ENCODE measurements at places on chromosomes 5 and 9.
A peak's percentile ranks its signal among the peaks of the same experiment; 100 is the strongest.

- DNase-seq = no peak
These were observed 127.2 kb downstream of the MLLT3 start for GRCh38 chr9:20495098-20495497.

- no peak for DNase-seq
These were observed 144.6 kb downstream of the CACNA1B start for GRCh38 chr9:138022121-138022741.

DNA sequence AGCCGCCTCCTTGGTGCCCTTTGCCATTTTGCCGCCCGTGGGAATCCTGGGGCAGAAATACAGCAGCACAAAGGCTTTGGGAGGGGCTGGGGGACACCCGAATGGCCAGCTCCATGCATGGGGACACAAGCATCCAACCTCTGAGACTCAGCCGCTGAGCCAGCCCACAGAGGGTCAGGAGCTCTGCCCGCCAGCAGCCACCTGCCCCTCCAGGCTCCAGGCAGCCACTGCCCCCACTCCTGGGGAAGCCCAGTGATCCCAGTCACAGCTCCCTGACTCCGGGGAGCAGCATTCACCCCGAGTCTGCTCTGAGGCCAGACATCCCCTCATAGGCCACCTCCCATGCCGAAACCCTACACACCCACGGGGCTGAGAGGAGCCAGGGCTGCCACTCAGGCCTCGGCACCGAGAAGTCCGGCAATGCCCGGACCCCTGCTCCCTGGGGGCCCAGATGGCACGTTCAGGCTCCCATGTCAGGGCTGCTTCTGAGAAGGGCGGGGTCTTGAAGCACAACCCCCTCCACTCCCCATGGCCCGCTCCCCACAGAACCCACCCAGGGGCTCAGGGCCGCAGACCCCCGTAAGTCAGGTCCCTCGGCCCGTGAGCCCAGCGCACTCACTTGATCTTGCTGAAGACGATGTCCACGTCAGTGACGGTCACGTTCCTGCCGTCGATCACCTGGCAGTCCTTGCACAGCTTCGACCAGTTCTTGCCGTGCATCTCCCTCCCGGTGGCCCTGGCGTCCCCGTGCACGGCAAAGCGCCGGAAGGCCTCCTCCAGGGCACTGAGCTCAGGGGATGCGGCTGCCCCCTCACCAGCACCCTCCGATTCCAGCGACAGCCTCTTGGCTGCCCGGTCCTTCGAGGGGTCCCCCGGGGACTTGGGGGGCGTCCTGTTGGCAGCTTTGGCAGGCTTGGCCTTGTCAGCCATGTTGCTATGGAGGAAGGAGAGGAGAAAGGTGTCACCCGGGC lies 15.7 kb downstream of the TPPP start:
- no peak for DNase-seq

- DNase-seq = no peak
These were observed 45.2 kb downstream of the UBE2QL1 start for GRCh38 chr5:6493681-6494454.

- DNase-seq = no peak
These were observed 4.5 kb downstream of the RACK1 start for GRCh38 chr5:181239062-181239663.

DNA sequence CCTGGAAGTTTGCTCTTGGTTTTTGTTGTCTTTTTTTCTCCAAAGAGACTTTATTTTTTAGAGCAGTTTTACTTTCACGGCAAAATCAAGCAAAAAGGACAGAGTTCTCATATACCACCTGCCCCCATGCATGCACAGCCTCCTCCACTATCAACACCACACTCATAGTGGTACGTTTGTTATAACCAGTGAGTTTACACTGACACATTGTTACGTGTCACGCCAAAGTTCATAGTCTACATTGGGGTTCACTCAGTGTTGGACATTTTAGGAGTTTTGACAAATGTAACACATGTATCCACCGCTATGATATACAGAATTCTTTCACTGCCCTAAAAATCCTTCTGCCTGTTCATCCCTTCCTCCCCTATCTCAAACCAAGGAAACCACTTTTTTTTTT lies 7.5 kb upstream of the ICE1 start:
- no peak for DNase-seq

DNA sequence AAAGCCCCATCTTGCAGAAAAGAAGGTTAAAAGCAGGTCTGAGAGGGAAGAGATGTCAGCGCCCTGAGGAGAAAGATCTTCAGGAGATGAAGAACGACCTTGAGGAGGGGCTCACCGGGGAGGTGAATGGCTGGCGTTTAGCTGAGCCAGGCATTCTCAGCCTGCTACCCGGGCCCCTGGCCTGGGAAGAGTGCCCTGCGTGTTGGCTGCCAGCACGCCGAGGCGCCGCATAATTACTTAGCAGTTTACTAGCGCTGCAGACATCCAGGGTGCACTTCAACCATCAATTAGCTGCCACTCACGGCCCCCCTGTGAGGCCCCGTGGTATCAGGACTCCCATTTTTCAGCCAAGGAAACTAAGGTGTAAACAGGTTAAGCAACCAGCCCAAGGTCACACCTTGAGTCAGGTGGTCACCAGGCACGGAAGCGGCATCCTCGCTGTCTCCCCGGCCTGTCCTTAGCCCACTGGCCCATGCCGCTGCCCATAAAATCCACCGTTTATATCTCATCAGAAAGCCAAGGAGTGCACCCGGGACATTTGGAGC lies 551.9 kb downstream of the BNC2 start:
- no peak for DNase-seq

DNA sequence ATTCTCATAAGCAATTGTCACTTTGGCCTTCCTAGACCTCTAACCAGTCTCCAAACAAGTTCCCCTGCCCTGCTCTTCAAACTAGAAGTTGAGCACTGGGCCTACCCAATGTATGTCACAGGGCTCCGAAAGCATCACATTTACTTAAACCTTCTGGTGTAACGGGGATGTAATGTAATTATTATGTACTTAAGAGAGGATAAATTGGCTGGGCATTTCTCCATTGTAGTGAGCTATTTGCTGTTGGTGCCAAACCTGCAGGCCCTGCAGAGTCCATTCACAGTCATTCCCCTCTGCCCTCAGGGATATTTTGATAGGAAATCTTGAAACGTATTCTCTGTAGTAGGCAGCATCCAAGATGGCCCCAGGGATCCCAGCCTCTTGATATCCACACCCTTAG lies 64.2 kb upstream of the GNE start:
- no peak for DNase-seq

DNA sequence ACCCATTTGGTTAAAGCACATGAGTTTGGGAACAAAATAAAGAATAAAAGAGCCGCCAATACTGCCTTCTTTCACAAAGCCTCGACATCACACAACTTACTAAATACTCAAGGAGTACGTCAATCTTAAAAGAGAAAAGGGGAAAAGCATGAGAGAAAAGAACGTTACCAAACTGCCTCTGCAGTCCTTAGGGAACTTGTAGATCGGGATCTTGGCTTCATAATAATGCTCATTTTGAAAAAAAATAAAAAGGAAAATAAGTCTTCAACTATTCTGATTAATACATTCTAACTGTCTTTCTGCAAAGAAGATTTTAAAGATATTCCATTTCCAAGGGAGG lies 618.4 kb downstream of the PDE4D start:
- DNase-seq = no peak

- DNase-seq = peak; percentile 85
These were observed 51.1 kb upstream of the LHFPL2 start for GRCh38 chr5:78699552-78700153.

GRCh38 chr5:66848749-66849641 lies 252.8 kb downstream of the MAST4 start:
- no peak for DNase-seq

- DNase-seq = no peak
These were observed 9.9 kb downstream of the TMEM250 start for GRCh38 chr9:136108648-136109266.

DNA sequence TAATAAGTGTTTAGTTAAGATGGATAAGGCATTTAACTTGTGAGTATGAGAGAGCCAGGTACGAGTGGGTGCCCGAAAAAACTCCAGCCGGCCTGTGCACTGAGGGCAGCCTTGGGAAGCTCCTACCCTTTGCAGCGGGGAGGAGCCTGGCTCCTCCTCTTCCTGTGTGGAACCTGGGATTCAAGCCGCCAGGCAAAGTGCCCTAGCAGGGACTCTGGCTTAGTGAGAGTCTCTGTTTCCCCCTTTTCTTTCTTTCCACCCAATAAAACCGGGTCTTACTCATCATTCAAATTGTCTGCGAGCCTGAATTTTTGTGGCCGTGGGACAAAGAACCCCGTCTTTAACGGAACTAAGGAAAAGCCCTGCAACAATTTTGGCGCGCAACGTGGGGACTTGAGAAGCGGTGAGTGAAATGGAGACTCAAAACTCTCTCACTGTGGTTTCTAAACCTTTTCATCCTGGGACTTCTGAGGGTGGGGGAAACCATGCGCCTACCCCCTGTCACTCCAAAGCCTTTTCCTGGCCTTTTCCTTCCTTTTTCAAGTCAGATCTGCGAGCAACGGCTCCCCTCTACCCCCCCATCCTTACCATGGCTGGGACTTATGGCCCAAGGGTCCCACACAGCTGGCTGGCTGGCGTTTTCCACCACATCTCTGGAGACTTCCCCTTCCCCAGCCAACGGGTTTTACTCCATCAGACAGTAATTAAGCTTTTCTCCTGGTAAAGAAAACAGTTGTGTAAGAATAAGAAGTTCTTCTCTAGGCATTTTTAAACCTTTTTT lies 535.7 kb upstream of the ACO1 start:
- DNase-seq = peak; percentile 35

DNA sequence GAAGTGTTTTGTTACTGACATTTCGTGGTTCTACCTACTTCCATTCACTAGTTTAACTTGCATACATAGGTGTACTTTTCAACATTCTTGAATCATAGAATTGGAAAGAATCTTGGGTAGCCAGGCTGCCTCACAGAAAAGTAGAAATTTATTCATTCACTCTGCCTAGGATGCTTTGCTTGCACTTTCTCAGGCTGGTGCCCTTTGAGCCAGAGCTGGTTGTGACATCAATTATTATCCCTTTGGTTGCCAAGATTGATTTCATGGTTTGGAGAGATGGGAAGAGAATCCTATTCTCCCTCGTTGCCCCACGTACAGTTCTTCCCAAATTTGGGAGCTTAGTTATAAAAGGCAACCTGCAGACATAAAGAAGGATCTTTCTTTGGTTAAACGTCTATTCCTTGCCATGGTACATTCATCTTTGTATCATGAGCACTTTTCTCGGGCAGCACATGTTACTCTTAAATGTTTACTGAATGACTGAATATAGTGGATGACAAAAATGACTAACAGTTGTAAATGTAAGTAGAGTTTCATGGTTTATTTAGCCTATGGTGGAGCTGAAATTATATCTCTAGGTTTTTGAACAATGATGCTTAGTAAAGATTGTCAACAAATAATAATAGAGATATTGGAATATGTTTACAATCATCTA lies 195.5 kb downstream of the COMMD10 start:
- DNase-seq = no peak

DNA sequence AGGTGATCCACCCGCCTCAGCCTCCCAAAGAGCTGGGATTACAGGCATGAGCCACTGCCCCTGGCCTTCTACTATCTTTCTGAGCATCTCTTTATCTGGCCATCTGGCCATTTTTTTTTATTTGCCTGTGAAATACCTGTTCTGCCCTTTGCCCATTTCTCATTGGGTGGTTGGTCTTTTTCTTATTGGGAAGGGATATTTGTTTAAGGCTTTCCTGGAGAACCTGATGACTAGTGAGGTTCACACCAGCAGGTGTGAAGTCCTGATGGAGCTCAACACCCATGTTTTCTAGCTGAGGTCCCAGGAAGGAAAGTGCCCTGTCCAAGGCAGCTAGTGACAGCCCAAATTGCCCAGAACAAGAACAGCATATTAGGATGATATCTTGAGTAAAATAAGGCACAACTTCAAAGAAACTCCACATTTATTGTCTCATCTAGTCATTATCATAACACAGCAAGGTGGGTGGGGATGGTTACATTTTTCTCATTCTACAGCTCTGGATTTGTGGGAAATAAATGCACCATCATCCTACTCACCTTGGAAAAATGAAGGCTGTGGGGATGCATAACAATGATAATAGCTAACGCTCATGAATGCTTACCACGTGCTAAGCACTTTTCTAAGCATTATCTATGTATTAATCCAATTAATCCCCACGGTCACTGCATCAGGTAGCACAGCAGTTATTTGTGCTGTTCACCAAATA lies 20.3 kb downstream of the SLC36A3 start:
- peak; percentile 46 for DNase-seq

DNA sequence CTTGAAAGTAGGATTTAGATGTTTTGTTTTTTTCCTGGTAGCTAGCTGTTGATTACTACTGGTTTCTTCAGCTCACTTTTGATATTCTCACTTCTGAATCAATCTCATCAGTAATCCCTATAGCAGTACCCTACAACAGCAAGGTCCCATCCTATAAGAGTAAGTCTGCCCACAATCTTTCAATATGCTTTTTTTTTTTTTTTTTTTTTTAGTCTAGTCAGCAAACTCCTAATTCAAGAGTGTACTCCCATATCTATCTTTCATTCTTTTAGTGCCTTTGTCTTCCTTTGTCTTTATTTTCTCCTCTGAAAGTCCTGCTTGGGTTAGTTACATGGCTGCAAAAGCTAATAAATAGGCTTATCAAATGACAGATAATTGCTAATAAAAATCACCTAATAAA lies 362.4 kb upstream of the RIOK2 start:
- DNase-seq = no peak

DNA sequence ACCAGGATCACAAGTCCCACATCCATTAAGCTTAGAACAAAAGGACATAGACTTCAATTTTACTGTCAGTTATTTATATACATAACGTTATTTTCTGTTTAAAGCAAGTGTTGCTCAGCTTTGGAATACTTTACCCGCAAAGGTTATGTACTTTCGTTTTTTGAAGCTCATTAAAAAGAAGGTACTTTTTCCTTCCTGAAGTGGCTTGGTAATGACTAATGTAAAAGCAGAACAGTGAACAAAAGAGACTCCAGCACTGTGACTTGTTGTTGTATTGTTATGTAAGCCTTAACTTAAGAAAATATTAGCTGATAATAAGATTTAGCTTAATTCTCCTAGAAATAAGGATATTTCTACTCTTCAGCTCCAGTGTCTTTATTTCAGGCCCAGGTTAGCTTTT lies 97.3 kb upstream of the SLCO6A1 start:
- no peak for DNase-seq

DNA sequence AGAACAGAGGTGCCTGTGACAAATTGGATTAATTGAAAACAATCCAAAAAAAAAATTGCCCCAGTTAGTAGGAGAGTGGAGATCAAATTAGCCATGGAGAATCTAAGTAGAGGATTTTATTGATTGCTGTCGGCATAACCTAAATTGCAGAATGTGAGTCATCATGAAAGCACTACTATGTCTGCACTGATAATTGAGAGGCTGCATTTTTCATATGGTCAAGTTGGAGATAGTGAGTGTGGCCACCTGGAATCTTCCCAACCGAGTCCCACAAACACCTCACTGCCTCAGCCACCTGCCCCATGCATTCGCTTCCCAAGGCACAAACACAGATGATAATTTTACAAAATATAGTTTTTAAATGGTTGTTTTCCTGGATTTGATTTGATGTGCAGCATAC lies 123.7 kb downstream of the NTRK2 start:
- DNase-seq = no peak

DNA sequence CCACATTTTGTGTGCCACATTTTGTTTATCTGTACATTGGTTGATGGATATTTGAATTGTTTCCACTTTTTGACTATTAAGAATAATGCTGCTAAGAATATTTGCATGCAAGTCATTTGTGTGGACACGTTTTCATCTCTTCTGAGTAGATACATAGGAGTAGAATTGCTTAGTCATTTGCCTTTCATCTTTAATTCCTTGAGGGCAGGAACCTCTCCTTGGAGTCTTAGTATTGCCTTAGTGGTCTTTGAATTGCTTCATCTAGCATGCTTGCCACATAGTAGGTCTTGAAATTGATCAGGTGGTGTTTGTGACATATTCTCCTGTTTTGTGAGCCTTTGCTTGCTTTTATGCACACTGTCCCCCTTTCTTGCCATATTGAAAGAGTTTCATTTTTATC lies 128.5 kb downstream of the NR3C1 start:
- DNase-seq = no peak

GRCh38 chr9:126144603-126145456 lies 181.8 kb upstream of the MVB12B start:
- DNase-seq = no peak
